ENCODE measurements at places on chromosomes 16 and 17.
A peak's percentile ranks its signal among the peaks of the same experiment; 100 is the strongest.

- DNase-seq: no peak
These were observed 1.8 kb downstream of the MYH10 start for GRCh38 chr17:8628609-8629169.

- no peak for DNase-seq
These were observed 123.1 kb downstream of the LYRM1 start for GRCh38 chr16:21023509-21024202.

DNA sequence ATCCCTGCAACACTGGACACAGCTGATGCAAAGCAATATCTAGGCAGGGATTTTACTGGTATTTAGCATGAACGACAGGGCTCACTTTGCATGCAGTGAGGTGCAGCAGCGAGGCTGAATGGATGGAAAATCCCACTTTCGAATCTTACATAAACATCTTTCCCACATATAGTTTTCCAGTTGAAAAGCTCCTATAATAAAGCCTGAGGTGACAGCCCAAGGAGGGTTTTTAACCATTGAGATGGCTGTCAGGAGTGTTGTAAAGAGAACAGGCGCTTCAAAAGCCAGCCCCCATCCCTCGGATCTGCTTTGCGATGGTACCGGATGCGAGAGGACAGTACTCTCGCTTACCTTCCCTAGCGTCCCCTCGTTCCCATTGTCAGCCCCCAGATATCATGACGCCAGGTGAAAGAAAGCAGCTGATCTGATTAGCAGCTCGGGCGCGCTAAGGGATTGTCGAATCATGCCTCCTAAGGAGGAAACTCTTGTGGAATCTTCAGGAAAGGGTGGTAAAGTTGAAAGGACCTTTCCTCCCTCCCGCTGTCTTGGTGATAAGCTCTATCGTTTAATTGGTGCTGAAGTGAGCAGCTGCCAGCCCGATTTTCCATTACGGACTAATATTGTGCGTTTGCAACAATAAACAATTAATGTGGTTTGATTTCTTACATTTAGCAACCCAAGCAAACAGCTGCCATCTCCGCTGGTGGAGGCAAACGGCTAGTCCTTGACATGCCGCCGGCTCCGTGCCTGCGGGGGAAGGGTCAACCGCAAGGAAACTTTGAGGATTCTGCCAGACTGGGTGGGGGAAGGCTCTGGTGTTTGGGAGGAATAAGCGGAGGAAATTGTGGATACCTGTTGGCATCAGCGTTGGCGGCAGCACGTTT is 1.8 kb downstream of the CDH8 start:
- peak; percentile 42 for DNase-seq

- DNase-seq: no peak
These were observed 11.8 kb downstream of the STARD3 start for GRCh38 chr17:39648616-39649366.

- DNase-seq: no peak
These were observed 55.6 kb downstream of the GRB7 start for GRCh38 chr17:39793301-39793872.

DNA sequence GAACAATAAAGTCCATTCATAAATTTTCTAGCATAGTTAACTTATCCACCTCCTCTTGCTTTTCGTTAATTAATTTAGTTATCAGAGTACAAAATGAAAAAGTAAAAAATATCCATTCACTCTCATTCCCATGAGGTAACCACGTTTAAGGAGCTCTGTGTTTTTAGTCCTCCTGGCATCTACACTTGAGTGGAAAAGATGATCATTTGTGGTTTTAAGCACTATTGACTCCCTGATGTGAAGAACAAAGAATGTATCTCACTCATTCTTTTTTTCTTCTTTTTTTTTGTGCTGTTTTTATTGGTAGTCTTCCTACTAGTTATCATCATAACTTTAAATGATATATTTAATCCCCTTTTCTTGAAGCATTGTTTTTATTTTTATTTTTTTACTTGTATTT is 26.1 kb downstream of the QPRT start:
- DNase-seq: no peak

Measured in nephron progenitor cell (in vitro differentiated cells).